Calu3 (cell line): ENCODE measurements at places on chromosomes 16 and 17.

DNA sequence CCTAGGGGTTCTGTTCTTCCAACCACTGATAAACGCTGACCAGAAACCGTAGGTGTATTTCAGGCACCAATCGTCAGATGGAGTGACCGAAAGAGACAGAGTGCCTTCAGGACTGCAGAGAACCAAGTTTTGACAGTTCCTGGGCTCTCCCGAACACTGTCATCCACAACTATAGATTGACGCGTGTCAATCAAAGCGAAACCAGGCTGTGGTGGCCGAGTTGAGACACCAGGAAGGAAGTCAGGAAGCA is 11.9 kb upstream of the AURKB start:
- H3K4me1 ChIP-seq: peaks cover 15% of the 10 kb centered on the region
- peak overlapping the region; percentile 87 for H3K4me3 ChIP-seq
- peaks cover 60% of the 10 kb centered on the region for H3K36me3 ChIP-seq
- no peak for DNase-seq
- H3K27me3 ChIP-seq: no peaks in the 10 kb centered on the region
- peak overlapping the region; percentile 99 for H3K27ac ChIP-seq

DNA sequence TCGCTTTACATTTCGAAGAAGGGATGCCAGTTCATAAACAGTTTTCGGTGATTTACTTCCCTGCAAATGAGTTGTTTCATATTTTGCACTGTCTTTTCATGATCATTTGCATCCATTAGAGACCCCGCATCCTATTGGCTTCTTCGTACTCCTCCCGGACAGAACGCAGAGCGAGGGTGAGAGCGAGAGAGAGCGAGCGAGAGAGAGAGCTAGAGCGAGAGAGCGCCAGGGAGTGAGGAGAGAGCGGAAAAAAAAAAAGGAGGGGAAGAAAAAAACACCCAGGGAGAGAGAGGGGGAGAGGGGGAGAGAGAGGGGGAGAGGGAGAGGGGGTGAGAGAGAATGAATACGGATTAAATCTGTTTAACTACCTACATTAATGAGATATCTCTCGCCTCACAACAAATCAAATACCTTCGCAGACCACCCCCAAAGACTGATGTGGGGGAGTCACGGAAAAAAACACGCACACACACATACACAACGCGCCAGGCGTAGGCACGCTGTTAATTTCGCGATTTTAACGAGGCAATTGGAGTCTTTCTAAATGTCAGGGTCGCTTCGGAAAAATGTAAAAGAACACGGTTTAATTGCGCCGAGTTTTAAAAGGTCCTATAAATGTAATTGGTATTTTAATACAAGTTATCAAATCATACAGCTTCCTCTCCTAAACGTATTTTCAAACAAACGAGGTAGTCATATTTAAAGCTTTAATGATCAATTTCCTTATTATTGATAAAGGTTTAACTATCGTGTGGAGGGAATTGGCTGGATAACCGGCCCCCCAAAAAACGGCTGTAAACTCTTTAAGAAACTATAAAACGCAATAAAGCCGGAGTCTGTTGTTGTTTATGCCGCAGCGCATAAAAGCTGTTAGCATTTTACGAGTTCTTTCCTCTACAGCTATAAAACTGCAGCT is at the start of gene HOXB8:
Gene HOXB8, minus strand, starts transcription at position 246 of the 916 bp plus-strand sequence. CDS start 588 bp downstream, outside the sequence.
- DNase-seq: no peak
- H3K27me3 ChIP-seq: peaks cover 57% of the 10 kb centered on the region
- H3K4me3 ChIP-seq: peak within 1 kb of the TSS; percentile 88
- H3K27ac ChIP-seq: peak within 1 kb of the TSS; percentile 74
- H3K36me3 ChIP-seq: peaks cover 98% of the 10 kb centered on the region

DNA sequence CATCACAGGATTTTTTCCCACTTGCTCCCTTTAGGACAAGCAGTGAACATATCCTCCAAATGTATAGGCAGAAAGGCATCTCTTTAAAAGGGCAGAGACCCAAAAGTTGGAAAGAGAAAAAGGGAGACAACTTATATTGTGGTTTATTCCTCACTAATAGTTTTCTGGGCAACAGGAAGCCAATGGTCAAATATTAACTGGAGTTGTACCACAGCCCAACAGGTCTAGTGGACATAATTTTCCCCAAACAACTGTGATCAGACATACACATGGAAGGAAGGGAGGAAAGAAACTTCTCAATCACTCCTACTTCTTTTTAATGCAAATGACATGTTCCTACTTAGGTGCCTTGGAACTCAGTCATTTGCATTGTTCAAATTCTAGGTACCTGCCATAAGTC is 78.4 kb downstream of the SOX9 start:
- DNase-seq: no peak
- H3K36me3 ChIP-seq: no peaks in the 10 kb centered on the region
- H3K27me3 ChIP-seq: no peaks in the 10 kb centered on the region
- no peaks in the 10 kb centered on the region for H3K4me1 ChIP-seq
- H3K27ac ChIP-seq: no peak overlapping the region

- H3K36me3 ChIP-seq: no peaks in the 10 kb centered on the region
- H3K4me3 ChIP-seq: no peak overlapping the region
- no peak for DNase-seq
- H3K27me3 ChIP-seq: no peaks in the 10 kb centered on the region
Measured at GRCh38 chr16:73028263-73028662, 19.7 kb downstream of the ZFHX3 start.

DNA sequence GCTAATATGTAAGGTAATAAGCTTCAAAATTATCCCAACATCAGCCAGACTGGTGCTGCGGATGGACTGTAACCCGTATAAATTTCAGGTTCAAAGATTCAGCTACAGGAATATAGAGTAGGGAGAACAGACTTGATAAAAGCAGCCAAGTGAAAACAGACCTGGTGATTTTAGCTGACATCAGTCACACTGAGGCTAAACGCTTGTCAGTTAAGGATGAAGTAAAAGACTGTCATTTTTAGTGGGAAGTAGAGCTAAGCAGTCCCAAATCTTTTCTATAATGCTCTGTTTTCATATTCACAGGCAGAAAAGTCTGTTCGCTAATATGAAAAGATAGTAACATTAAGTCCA is 35.4 kb downstream of the CMTM4 start:
- no peak overlapping the region for H3K27ac ChIP-seq
- no peaks in the 10 kb centered on the region for H3K36me3 ChIP-seq
- peaks cover 10% of the 10 kb centered on the region for H3K4me1 ChIP-seq
- no peak for DNase-seq

DNA sequence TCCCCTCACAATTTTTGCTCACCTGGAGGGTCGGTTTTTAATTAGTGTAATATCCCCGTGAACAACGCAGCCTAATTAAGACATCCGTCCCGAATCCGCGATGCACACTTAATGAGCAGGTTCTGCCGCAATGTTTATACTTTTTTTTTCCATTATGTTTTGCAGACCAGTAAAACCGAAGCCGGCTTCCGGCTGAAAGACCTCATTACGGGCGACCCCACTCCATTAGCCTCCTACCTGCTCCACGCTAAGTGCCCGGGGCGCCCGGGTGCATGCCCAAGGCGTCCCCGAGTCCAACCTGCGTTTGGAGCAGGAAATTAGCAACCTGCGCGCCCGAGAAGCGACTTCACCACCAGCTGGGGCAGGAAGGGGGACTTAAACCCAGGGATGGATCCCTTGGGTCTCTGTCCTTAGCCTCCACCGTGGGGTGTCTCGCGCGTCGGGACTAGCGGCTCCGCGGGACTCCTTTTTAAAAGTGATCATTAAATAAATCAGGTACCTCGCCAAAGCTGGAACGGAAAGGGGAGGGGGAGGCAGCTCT is 1.7 kb downstream of the RBFOX3 start:
- no peak overlapping the region for H3K4me3 ChIP-seq
- H3K4me1 ChIP-seq: no peaks in the 10 kb centered on the region

GRCh38 chr16:30874244-30874820 is 19.5 kb downstream of the BCL7C start:
- H3K4me3 ChIP-seq: peak overlapping the region; percentile 97
- peaks cover 30% of the 10 kb centered on the region for H3K36me3 ChIP-seq
- no peaks in the 10 kb centered on the region for H3K27me3 ChIP-seq
- no peak for DNase-seq
- H3K27ac ChIP-seq: peak overlapping the region; percentile 80

- no peaks in the 10 kb centered on the region for H3K4me1 ChIP-seq
- H3K27ac ChIP-seq: no peak overlapping the region
- H3K36me3 ChIP-seq: no peaks in the 10 kb centered on the region
Measured at GRCh38 chr17:36214918-36215317, 4.1 kb downstream of the CCL4L2 start.

GRCh38 chr16:81429045-81429521 is 15.5 kb upstream of the CMIP start:
- no peaks in the 10 kb centered on the region for H3K36me3 ChIP-seq
- H3K4me3 ChIP-seq: no peak overlapping the region
- peak overlapping the region; percentile 5 for H3K27ac ChIP-seq
- no peaks in the 10 kb centered on the region for H3K27me3 ChIP-seq

DNA sequence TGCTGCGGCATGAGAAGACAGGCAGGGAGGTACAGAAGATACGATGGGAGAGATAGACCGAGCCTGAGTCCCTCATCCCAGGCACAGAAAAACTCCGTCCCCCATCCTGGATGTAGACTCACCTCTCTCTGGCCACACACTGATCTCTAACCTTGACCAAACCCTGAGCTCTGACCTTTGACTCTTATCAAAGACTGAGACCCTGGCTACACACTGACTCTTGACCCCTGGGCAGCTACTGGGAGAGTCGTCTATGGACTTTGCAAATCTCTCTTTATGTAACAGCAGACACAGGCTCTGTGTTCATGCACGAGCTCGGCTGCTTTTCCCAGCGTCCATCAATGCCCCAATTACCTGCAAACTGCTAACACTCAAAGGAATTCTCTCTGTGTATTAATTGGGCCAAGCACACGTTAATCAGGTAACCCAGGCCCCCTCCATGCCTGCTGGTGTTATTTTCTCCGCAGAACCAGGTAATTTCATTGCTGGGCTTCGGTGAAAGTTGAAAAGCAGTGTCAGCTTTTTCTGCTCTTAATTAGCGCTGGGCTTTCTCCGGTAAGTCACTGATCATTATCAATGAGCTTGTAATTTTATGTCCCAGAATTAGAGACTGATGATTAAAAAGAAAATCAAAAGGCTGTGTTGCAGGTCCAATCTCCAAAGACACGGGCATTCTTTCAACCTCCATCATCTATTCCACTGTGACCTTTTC is 179.4 kb upstream of the NLRP1 start:
- H3K27ac ChIP-seq: no peak overlapping the region
- H3K27me3 ChIP-seq: peaks cover 8% of the 10 kb centered on the region
- no peaks in the 10 kb centered on the region for H3K4me1 ChIP-seq

GRCh38 chr17:40915721-40916256 is 21.7 kb downstream of the KRT23 start:
- peak; percentile 80 for DNase-seq
- peak overlapping the region; percentile 96 for H3K27ac ChIP-seq
- H3K27me3 ChIP-seq: no peaks in the 10 kb centered on the region
- H3K4me1 ChIP-seq: peaks cover 78% of the 10 kb centered on the region

DNA sequence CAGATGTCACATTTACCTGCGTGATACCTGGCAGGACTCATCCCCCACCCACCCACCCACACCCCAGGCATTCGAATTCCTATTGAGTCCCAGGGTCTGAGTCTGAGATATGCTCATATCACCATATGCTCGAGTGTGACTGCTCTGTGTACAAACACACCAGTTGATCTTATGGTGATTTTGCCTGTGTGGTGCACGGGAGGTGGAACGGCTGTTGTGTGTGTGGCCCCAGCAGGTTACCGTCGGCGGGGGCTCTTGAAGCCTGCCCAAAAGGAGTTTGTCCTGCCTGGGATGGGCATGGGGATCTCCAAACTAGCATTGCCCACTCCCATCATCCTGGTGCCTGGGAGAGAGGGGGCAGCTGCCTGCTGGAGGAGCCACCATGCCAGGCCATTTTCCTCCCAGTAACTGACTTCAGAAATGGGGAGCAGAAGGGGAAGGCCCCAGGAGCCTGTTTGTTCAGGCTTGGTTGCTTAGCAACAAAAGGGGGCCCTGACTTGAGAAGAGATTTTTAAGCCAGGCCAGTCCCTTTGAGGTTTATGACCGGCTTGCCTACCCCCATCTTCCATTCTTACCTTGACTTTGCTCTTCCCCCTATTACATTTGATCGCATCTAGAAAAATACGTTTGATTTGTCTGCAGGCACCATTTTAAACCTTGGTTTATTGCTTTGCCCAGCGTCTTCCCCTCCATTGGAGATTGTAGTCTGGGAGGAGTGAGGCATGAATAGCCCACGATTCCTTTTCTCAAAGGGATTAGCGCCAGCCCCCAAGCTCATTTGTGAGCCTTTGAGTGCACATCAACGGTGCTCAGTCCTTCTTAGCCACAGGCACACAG is 217.7 kb downstream of the CCDC182 start:
- no peak overlapping the region for H3K27ac ChIP-seq
- H3K27me3 ChIP-seq: no peaks in the 10 kb centered on the region
- H3K4me3 ChIP-seq: no peak overlapping the region
- peaks cover 9% of the 10 kb centered on the region for H3K4me1 ChIP-seq

DNA sequence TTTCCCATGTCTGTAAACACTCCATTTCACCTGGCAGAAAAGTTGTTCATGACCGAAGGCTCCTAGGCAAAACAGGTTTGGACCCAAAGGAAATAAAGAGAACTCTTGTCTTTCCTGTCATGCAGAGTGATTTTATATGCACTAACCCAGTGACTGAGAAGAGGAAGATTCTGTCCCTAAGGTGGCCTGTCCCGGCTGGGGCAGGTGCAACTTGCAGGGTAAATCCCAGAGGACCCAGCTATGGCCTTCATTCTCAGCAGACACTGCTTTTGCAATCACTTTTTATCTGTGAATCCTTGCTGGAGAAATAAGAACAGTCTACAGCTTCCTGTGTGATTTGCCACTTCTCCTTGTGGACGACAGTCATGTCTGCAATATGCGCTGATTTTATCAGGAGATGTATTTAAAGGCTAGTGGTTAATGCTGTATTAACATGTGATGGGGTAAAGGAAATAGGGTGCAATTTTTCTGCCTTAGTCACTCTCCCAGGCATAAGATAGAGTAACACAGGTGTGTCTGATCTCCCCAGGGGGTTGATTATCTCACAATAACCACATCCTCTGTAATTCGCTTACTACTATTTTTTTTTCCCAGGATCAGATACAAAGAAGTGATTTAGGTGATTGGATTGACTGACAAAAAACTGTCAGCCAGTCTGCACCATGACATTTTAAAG is 696.8 kb upstream of the SOX9 start:
- peaks cover 25% of the 10 kb centered on the region for H3K4me1 ChIP-seq
- peak overlapping the region; percentile 89 for H3K27ac ChIP-seq
- H3K27me3 ChIP-seq: no peaks in the 10 kb centered on the region
- DNase-seq: peak; percentile 67
- peak overlapping the region; percentile 7 for H3K4me3 ChIP-seq
